Urothelium cell line (cell line): ENCODE measurements at places on chromosomes 6 and 20.

GRCh38 chr6:101435038-101435437, 41.5 kb downstream of the GRIK2 start:
- DNase-seq = no peak

GRCh38 chr20:11247046-11248010, 573.5 kb upstream of the JAG1 start:
- no peak for DNase-seq

DNA sequence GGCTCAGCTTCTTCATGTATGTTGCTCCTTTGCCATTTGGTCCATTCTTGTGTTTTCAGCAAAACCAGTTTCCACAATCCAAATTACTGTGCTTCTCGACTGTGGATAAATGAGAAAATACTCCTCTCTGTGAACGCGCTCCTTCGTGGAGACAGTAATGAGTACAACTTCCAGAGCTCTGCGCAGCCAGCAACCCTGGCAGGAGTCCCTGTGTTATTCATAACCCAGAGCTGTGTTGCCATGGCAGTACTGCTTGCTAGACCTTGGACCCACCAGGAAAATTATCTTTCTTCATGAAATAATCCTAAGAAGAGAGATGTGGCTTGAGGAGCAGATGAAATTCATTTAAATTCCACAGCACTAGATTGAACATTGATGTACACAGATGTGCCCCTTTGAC, 73.7 kb downstream of the SLC22A3 start:
- DNase-seq = no peak

DNA sequence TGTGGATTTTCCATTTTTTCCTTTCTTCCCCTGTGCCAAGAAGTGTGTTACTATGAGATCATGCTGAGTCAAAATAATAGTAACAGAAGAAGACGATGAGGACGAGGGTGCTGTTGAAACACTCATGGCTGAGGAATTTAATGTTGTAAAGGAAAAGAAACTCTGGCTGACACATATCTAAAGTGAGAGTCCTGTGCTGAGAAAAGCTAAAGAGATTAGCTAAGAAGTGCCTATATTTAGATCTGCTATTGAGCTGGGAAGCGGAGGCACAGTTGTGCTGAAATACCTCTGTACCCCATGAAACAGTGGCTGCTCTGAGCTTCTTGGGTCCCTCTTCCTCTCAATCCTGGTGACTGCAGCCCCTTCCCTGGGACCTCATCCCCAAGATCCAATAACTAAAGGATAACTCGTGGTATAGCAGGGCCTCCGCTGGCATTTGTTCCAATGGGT, 1.1 kb upstream of the SYTL3 start:
- peak; percentile 46 for DNase-seq

- no peak for DNase-seq
These were observed at the start of gene ELOVL2 for GRCh38 chr6:11043961-11044711. TSS of gene ELOVL2 (minus strand) at chr6:11044305. CDS start at chr6:11044230, 75 bp downstream.

GRCh38 chr6:85961125-85961524, 318.4 kb upstream of the SYNCRIP start:
- DNase-seq = no peak

DNA sequence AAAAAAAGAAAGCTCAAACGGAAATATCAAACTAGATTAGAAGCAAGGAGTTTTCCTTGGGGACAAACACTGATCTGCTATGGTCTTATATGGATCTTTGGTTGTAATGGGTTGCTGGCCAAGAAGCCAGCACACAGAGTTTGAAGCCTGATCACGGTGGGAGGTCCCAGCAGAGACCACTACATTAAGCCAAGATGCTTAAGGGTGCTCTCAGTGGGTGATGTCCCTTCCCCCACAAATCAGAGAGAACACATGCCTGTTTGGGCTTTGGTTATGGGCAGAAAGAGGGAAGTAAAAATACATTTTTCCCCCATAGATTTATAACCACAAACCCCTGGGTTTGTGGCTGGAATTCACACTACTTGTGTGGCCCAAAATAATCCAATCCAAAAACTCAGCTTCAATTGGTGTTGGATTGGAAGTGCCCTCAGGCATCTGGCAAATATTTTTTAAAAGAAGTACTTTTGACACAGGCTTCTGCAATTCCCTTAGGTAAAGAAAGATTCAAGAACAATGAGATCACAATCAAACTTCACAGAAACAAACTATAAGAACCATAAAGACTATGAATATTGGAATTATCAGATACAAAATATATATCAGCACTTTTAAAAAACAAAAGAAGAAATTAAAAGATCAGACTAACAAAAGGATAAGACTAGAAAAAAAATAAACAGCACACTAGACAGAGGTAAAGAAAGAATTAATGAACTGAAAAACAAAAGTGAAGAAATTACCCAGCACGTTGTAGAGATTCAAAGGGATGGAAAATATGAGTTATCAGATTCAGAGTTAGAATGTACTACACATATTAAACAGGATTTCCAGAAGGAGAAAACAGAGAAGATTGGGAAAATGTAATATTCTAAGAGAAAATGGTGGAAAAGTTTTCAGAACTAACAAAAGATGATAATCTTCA, 44.7 kb downstream of the ESF1 start:
- no peak for DNase-seq

GRCh38 chr6:135743476-135743875, 108.0 kb upstream of the PDE7B start:
- DNase-seq = no peak

DNA sequence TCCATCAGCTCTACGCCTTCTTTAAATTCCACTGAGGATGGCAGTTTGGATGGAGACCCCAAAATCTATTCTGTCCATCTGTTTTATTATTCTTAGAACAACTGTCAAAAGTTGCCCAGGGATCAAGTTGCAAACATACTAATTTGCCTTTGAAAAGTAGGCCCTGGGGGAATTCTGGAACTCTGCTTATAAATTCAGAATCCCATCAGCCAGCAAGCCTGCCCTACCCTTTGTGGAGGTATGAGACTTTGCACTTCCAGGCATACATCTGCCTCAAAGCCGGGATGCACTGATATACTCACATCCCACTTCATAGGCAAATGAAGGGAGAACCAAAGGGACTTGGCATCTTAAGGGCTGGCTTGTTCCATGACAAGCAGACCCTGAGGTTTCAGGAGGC, 93.6 kb downstream of the INSM1 start:
- DNase-seq = no peak

GRCh38 chr6:139154881-139155547, 20.1 kb downstream of the HECA start:
- DNase-seq = no peak

DNA sequence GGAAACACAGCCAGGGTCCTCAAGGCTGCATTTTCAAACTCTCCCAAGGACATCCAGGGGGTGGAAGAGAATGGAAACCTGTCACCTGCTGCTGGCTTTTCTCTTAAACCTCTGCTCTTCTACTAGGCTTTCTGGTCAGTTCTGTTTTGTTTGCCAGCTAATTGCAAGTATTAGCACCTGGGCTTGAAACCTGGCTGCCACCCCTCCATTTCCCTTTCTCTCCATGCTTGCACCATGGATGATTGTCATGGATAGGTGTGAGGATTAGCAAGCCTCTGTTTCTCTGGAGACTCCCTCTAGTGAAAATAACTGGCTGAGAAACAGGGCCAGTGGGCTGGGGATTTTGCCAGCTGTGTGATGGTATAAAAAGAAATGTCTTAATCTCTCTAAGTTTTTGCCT, 33.0 kb upstream of the GPR6 start:
- no peak for DNase-seq

DNA sequence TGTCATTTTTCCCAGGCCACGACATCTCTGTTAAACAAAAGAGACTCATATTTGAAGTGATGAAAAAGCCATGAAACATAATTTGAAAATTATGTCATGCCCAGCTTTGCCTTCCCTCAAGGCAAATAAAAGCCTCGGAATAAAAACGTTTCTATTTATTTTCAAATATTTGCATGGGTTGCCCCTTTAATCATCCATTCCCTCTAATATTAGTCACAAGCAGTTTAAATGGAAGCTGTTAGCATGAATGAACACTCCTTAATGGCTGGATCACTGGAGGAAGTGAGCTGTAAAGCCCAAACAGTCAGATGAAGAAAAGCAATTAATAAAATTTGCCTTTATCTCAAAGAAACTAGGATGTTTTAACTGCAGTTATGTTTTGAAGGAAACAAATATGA, 69.3 kb upstream of the STMND1 start:
- DNase-seq = peak; percentile 16

DNA sequence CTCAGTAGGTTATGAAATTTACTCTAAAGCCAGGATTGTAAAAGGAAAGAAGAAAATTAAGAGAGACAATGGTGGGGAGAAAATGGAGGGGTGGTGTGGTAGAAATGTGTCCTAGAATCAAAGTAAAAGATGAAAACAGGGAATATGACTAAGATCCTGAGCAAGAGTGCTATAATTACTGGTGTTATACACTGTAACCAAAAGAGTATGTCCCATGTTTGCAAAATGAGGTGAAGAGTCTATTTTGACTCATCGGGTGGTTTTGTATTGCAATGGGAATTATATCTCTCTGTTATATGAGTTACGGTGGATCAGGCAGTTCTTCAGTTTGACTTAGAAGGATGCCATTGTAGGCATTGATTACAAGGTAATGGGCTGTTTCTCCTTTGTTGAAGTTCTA, 8.5 kb downstream of the L3MBTL3 start:
- no peak for DNase-seq

- no peak for DNase-seq
These were observed 18.5 kb downstream of the MAP1LC3A start for GRCh38 chr20:34577061-34577460.

DNA sequence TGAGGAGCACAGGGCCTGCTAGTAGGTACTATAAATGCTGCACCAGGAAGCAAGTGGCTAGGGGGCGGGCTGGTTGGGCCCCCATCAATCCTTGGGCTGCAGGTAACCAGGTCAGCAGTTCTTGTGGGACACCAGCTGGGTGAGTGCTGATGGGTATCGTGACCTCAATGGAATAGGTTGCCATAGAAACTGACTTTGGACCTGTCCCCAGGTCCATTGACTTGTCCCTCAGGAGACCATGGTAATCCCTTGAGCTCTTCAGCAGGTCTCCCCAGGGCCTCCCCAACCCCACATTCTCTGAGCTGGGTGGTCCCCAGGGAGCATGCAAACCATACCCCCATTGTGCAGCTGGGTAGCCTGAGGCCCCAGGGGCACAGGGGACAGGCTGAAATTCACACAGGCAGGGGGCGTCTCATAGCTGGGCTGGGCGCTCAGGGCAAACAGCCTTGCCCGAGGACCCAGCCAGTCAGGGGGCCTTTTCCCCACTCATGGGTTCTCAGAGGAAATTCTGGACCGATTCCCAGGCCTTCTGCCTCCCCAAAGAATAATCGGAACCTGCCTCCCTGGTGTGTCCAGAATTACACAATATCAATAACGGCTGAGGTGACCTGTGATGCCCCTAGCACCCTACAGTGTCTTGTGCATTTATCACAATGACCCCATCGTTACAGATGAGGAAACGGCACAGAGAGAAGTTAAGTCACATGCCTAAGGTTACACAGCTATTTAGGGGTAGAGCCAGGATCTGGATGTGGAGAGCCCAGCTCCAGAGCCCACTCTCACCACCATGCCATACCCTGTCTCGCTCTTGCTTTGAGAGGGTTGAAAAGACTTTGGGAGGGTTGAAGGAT, 35.9 kb downstream of the SRC start:
- no peak for DNase-seq

DNA sequence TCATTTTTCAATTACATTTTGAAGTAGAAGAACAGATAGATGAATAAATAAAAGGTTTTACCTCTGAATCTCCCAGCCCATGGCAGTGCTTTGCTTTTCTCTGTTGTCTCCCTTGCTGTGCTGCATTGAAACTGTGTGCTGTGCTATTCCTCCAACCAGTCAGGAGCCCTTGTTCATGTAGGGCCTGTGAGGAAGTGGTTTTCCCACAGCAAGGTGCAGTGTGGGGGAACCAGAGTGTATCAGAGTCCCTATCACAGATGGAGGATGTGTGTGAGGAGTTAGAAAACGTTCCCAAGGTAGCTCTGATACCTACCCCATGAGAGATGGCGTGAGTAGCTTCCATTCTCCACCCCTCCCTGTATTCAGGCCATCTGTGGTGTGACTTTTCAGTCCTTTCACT, 72.8 kb upstream of the RALGAPA2 start:
- no peak for DNase-seq
